ENCODE measurements at places on chromosomes 11 and 22. TPM values are rescaled to one million over a fixed set of nuclear protein-coding genes. Genes with fewer than 3 reads are reported as not detected.

The GANAB gene
- 215 TPM for total RNA-seq

The GPHA2 gene
- not detected for total RNA-seq

The FXYD6 gene
- total RNA-seq, result not detected

The UFD1 gene
- total RNA-seq, result 90.1 TPM

The APOA1 gene
- not detected for total RNA-seq

The MS4A18 gene
- total RNA-seq, result not detected

The VSIG2 gene
- not detected for total RNA-seq

The CARNS1 gene
- total RNA-seq, result 2.0 TPM

The SCGB1C1 gene
- total RNA-seq, result not detected

The TREH gene
- total RNA-seq, result not detected

The OR51B2 gene
- not detected for total RNA-seq

The VEGFB gene
- total RNA-seq, result 86.8 TPM

The HORMAD2 gene
- total RNA-seq, result not detected

The ARHGAP8 gene
- total RNA-seq, result 1.1 TPM

The ZBED4 gene
- 25.0 TPM for total RNA-seq

The NAALAD2 gene
- total RNA-seq, result not detected

The GTSE1 gene
- 34.3 TPM for total RNA-seq

The MS4A7 gene
- not detected for total RNA-seq

The PKNOX2 gene
- not detected for total RNA-seq

The DBX1 gene
- total RNA-seq, result not detected

The PDE2A gene
- 0.29 TPM for total RNA-seq

The HBE1 gene
- total RNA-seq, result not detected

The CRYBB3 gene
- not detected for total RNA-seq

The DDTL gene
- total RNA-seq, result not detected

The GGT5 gene
- not detected for total RNA-seq

The CDCA5 gene
- total RNA-seq, result 108 TPM

The SAA4 gene
- not detected for total RNA-seq

The CD59 gene
- 27.4 TPM for total RNA-seq

The PHLDA2 gene
- total RNA-seq, result 3.5 TPM

The OR52A1 gene
- not detected for total RNA-seq

The BIK gene
- 4.4 TPM for total RNA-seq

The SAA1 gene
- not detected for total RNA-seq

The BATF2 gene
- total RNA-seq, result not detected

The DDB1 gene
- 312 TPM for total RNA-seq

The MED17 gene
- 42.1 TPM for total RNA-seq

The MAPK8IP2 gene
- 0.11 TPM for total RNA-seq
